Stimulated activated CD4-positive, alpha-beta T cell treated with anti-CD3 and anti-CD28 coated beads, Interleukin-12 subunit alpha, Interleukin-12 subunit beta, amount 100 ng/mL, for 4 hours (primary cell): ENCODE measurements at places on chromosomes 2 and 18.

GRCh38 chr2:143964891-143965290, 555.0 kb downstream of the ZEB2 start:
- no peak for DNase-seq

DNA sequence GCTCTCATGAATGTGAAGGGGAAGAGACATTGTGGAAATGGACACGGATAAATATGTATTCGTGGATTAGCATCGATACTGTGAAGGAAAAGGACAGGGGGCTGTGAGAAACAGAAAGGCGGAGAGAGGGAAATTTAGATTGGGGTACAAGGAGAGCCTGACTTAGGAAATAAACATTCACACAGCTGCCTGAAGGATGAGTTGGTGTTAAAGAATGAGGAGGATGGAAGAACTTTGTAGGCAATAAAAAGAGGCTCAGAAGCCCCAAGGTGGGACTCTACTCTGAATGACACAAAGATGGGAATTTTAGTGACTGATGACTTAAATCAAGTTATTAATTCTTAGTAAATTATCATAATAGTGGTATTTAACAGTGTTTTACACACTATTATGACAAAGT, 10.1 kb downstream of the MYO1B start:
- DNase-seq: no peak

DNA sequence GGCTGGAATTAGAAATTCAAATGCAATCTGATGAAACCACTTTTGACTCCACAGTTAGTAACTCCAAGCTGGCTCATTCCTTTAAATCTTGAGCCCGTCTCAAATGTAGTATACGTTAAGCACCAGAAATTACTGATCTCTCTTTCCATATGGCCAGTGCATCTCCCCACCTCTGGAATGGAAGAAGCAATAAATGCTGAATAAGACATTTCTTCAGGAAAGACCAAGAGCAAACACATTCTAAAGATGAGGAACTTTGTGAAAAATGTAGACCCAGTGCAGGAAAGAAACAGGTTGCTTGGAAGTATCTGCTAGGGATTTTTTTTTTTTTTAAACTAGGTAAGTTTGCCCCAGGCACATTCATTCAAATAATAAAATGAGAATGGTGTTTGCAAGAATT, 143.1 kb upstream of the FBXO11 start:
- no peak for DNase-seq

DNA sequence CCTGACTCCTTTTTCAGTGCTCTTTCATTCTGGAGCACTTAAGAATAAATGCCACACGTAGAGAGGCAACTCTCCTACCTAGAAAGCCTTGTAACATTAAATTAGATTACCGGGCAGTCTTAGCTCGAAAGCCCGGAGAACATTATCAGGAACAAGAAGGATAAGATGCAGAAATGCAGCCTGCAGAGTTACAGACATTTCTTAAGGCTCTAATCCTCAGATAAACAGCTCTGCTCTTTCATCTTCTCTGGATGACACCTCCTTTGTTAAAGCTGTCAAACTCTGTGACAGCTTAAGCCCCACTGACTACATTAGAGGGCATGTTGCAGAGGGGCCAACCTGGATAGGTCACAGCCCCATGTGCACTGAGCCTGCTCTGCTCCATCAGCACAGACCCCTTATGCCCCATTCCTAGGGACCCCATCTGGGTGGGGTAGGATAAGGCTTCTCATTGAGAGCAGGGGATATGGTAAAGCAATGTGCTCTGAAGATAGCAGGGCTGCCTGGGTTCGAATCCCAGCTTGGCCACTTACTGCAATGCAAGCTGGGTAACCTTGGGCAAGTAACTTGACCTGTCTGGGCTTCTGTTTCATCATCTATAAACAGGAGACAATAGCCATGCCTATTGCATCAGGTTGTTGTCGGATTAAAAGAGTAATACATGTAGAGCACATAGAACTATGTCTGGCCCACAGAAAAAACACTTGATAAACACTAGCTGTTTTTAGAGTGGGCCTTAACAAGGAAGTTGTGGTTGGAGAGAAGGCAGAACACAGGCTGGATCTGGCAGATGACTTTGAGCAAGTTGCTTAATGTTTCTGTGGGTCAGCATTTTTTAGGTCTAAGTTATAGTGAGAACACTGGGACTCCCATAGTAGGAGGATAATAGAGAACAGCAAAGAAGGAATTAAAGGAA, 111.4 kb downstream of the THNSL2 start:
- no peak for DNase-seq

DNA sequence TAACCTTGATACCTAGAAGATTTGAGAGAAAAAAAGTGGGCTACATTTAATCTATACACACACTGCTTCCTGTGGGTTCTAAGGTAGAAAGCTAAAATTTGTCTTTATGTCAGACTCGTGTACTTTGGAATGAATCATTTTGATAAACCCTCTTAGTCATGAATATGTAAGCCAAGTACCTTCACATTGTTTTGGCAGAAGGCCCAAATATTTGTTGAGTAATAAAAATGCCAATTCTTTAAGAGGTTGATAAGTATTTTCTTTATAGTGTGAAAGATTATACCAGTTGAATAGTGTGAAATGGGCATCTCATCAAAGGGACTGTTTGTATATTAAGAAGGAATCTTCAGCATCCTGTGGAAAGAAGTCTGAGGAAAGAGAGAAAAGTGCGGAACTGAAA, 1464.7 kb upstream of the ZEB2 start:
- no peak for DNase-seq

GRCh38 chr18:28766027-28766426, 589.1 kb upstream of the CDH2 start:
- DNase-seq: no peak

DNA sequence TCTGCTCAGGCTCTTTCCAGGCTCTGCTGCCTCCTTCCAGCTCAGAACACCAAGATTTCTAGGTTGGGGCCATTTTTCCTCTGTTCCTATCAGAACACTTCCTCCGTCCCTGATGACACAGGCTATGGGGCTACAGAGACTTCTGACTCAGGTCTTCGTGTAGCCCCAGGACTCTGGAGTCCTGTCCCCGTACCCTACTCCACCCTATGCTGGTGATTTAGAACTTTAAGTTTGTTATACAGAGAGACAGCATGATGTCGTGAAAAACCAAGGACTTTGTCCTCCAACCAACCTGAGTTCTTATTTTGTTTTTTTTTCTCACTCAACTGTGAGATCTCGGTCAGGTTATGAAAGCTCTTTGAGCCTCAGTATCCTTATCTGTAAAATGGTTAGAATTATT, 78.7 kb downstream of the HS1BP3 start:
- no peak for DNase-seq

- no peak for DNase-seq
Measured at GRCh38 chr2:172962824-172963223, 112.8 kb upstream of the MAP3K20 start.

DNA sequence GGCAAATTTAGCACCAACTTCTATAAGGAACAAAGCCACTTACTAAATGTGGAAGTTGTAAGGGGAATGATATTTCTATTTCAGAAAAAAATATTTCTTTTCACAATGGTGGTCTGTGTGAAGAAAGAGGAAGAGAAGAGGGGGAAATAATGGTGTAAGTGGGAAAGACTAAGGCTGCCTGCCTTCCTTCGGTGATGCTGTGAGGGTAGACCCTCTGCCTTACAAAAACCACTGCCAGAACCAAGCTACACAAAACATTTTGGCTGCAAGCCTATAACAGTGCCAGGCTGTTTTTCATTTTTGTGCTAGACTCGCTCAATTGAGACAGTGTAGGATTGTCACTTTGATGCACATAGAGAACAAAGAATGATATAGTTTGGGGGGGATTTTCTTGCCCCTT, 286.6 kb downstream of the ZEB2 start:
- DNase-seq: no peak
